Fibroblast of skin of right biceps (primary cell): ENCODE measurements at places on chromosomes 3 and 15.

DNA sequence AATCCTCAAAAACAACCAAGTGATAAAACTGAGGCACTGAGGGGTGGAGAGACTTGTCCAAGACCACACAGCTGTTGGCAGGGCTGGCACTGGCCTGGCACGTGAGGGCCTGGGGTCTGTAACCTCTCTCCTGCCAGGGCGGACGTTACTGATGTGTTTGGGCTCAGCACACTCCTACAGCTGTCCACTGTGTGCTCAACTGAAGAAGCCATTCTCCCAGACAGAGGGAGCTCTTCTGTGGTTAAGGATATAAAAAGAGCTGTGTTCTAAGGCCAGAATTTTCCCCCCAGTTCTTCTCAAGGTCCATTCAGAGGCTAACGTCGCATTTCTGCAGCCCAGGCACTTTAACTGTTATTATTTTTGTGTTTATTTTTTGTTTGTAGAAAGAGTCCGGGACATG is 429.0 kb upstream of the ATP11B start:
- no peak for DNase-seq

DNA sequence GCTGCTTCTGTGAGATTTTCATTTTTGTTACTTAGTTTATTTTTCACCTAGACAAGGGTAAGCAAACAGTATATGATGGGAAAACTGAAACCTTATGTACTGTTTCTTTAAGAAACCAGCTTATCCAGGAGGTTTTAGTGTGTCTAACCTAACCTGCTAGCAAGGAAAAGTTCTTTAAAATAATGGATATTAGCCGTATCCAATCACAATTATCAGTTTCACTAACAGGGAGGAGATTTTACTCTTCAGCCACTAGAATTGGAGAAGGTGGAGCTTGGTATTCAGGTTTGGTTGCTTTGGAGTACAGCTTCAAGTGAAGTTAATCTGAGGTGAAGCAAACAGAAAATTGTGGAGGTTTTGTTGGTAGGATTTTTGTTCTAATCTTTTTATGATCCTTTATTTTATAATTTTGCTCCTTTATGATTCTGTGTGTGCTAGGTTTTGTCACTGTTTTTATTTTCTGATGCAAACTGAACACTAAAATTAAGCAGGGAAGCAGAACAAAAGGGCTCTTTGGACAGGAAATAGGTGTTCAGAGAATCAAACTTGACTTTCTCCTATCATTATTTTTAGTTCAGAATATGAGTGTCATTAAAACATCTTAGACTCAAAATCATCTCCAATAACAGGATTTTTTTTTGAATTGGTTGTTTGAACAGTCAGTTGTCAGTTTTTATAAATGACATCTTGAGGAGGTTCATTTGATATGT is 13.0 kb downstream of the ZFAND6 start:
- DNase-seq: peak; percentile 90

DNA sequence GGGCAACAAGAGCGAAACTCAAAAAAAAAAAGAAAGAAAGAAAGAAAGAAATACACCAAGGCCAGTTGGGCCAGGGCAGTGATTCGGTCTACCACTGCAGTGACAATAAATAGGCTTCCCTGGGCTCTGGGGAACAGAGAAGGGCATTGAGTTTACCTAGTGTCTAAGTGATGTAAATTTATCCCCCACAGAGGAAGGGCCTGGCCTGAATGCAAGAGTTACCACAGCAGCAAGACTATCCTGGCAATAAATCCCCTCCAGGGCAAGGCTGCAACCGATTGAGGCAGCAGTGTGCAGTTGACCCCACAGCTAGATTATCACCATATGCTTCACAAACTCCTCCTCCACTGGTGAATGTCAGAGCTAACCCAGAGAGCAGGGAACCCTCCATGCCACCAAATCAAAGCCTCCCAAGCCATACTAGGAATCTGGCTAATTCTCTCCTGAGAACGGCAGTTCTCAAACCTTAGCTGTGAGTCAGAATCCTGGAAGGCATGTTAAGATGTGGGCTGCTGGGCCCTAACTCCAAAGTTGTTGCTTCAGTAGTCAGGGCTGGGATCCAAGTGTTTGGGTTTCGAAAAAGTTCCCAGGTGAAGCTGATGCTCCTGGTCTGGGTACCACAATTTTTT is 64.3 kb upstream of the GATM start:
- peak; percentile 80 for DNase-seq

GRCh38 chr3:15325228-15325627 is 7.2 kb downstream of the SH3BP5 start:
- peak; percentile 83 for DNase-seq

GRCh38 chr15:79956354-79956939 is 14.5 kb downstream of the BCL2A1 start:
- DNase-seq: no peak

DNA sequence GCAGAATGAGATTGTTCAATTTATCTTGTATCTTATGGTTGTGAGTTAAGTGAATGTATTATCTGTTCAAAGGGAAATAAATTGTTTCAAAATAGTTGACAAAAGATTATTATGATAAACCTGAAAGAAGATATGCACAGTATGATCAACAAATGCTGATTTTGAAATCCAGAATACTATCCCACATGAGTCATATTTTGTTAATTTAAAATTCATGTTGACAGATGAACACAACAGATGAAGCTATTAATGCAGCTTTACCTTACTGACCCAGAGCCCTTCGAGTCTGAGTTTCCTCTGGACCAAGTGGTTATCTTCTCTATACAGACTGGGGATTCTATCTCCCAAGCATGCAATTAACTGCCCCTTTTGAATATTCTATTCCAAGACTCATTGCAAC is 482.8 kb downstream of the FGF12 start:
- no peak for DNase-seq

DNA sequence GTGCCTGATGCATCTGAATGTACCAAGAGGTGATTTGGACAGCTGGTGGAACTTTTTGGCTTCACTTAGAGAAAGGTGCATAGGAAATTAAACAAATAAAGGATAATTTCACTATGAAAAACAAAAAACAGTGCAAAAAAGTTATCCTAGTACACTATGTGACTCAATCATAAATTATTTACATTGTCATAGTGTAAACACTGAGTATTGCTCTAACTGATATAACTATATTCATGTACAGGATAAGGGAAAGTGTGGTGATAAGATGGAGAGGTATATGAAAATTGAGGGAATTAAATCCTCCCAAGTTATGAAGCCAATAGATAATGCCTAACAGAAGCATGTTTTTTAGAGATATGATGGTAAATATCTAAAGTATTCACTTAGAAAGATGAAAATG is 50.2 kb upstream of the CPNE4 start:
- DNase-seq: no peak

- DNase-seq: no peak
Measured at GRCh38 chr3:135915206-135915605, 50.3 kb upstream of the PPP2R3A start.

GRCh38 chr3:81765400-81765799 is 4.0 kb upstream of the GBE1 start:
- DNase-seq: peak; percentile 55

- no peak for DNase-seq
Measured at GRCh38 chr3:58151637-58152036, 59.1 kb downstream of the DNASE1L3 start.

DNA sequence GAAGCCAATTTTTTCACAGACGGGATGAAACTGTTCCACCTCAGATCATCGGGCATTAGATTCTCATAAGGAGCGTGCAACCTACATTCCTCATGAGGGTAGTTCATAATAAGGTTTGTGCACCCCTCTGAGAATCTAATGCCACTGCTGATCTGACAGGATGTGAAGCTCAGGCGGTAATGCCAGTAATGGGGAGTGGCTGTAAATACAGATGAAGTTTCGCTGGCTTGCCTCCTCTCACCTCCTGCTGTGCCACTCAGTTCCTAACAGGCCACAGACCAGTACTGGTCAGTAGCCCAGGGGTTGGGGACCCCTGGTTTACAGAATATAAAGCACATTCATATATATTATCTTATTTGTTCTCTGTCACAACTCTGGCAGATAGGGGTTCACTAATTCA is 2.1 kb upstream of the LIMD1 start:
- no peak for DNase-seq

DNA sequence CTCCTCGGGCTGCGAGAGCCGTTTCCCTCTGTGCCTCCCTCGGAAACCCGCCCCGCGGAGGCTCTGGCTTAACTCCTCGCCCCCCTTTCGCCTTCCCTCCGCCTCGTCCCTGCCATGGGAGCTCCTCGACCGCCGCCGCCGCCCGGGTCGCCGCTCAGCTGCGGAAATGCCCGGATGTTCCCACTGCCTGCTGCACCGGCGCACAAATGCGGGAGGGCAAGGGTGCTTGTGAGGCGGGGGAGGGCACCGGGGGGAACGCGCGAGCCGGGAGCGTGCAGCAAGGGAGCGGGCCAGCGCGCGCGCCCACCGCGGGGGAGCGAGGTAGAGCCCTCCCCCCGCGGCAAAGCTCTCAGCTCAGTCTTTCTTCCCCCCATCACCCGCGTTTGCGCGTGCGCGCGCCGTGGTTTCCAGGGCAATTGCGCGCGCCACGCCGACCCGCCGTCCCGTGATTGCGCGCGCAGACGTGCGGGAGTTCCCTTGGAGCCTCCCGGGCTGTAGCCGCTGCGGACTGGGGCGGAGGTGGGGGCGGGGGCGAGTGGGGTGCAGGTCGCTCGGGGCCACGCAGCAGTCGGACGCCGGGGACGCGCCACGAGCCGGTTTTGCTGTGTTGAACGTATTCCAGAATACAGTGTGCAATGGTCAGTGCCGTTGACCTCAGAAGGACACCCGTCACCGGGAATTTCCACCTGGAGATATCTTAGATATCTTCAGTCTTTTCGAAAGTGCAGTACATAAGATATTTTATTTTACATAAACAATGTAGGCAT is at the start of gene DMXL2:
Gene DMXL2, minus strand, starts transcription at position 168 of the 767 bp plus-strand sequence. CDS start 226 bp downstream, outside the sequence.
- DNase-seq: peak; percentile 87

DNA sequence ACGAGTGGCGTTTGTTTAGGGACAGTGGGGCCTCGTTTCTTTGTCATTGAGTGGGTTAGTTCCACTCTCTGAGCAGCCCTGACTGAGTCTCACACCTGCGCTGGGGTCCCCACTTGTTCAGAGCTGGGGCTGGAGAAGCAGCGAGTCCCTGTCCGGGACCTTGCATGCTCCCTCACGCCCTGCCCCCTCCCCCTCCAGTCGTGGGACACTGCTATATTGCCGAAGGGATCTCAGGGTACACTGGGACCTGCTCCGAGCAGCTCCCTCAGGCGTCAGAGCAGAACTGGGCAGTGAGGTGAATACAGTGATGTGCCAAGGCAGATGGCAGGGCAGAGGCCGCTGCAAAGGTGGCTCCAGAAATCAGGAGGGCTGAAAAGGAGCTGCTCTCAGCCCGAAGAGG is 59.9 kb upstream of the KLF13 start:
- DNase-seq: no peak

DNA sequence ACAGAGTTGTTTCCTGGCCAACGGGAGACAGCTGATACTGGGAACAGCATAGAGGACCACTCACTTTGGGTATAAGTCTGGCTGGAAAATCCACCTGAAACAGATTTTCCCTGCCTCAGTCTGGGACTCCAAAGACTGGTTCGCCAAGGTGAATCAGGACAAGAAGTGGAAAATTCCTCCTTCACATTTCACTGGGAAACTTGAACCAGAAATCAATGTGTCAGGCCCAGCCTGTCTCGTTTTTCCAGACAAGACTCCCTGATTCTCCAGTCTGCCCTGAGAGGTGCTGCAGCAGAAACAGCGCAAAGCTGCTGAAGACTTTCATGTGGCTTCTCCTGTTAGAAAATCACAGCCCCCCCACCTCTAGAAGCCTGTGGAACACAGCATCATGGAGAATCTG is 269.8 kb downstream of the OPA1 start:
- no peak for DNase-seq

GRCh38 chr3:164683489-164683888 is 394.8 kb downstream of the SI start:
- DNase-seq: no peak

DNA sequence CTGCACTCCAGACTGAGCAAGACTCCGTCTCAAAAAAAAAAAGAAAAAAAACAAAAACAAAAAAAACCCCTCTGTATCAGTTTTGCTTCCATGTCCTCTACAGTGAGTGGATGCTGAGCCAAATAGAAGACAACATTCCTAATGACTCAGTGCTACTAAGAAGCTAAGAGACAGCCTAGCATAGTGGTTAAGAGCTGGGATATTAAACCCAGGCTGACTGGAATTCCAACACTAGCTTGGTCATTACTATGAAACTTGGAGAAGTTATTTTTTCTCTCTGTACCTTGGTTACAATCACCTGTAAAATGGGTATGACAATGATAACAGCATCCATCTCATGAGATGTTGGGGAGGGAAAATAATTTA is 60.9 kb upstream of the PYGO1 start:
- DNase-seq: peak; percentile 72

- DNase-seq: no peak
Measured at GRCh38 chr15:20356444-20356910, 185.1 kb downstream of the GOLGA6L6 start.

DNA sequence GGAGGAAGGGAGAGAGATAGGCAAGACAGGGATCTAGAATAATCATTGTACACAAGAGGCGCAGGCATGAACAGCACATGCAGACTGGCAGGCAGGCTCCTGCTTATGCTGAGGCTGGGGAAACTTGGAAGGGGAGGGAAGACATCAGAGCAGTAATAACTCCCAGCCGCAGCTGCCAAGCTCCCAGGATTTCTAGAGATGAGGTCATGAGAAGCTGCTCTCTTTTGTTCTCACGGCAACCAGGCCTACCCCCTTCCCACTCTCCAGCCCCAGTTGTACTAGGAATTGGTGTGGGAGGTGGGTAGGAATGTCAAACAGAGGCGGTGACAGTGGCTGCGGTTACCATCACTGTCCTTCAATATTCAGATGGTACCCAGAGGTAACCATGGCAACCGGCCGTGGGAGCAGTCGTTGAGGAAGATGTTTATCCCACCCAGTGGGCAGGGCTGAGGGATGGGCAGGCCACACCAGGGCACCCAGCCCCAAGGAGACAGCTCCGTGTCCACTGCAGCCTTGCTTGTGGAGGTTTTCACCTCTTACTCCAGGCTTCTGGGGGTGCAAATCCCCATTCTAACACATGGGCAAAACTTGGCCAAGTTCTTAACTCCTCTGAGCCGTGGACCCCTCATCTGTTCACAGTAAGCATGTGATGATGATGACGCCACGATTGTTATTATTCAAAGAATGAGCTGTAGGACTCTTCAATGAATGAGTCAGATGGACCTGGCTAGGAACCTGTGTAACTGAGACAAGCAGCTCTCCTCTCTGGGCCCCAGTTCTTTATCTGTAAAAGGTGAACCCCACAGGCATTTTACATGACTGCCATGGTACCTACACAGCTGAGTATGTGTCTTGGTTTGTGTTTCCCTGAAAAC is 360.8 kb upstream of the PROK2 start:
- peak; percentile 90 for DNase-seq

DNA sequence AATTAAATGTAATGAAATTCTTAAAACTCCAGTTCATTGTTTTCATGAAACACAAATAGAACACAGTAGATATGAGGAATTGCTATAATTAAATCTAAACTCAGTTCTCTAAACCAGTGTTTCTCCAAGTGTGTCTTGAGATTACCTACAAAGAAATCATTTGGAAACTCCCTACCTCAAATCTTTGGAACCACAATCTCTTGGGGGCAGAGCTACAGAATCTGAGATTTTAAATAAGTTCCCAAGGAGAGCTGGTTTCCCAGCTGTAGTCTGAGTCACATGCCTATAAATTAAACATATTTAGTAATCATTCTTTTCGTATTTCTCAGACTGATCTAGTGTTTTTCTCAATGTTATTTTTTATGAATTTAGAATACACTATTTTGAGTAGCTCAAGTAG is 17.0 kb upstream of the ACTC1 start:
- DNase-seq: peak; percentile 72

GRCh38 chr3:127860211-127860696 is 37.9 kb upstream of the MGLL start:
- DNase-seq: no peak

GRCh38 chr3:187783098-187783497 is 37.8 kb upstream of the BCL6 start:
- DNase-seq: peak; percentile 94
